ENCODE measurements at places on chromosomes 2 and 18.

DNA sequence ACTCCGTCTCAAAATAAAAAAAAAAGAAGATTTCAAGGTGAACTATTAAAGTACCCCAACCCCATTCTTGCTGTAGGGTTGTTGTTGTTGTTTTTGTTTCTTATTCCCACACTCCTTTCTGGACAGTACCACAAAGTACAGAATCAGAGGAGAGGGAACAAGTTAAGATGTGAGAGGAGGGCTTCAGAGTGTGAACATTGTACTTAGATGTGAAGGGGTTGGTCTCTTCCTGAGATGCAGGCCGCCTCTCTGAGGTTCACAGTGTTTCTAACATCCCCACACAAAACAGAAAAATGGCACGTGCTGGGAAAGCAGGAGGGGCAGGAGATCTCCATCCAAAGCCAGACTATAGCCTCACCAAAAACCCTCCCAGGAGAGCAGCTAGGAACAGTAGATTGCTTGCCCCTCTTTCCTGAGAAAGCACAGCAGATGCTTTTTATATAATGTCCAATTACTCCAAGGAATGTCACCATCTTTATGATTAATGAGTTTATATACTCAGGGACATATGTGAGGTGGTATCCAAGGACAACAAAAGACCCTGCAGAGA is 22.6 kb downstream of the ADD2 start:
- DNase-seq, result no peak

DNA sequence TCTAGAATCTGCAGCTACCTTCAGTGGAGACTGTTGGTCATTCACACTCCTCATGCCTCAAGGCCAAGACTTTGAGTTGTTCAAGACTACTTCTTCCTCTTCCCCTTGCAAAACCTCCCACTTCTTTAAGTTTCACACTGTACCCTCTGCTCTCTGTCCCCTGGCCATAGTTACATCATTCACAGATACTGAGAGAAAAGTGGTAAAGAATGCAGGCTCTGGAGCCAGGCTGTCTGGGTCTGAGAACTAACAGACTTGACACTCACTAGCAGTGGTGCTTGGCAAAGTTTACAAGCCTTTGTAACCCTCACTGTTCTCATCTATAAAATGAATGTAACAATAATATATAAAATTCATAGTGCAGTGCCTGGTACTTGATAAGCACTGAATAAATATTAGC is 61.8 kb downstream of the CDH20 start:
- no peak for DNase-seq

GRCh38 chr18:13247506-13247905 is 28.9 kb downstream of the LDLRAD4 start:
- no peak for DNase-seq

- no peak for DNase-seq
Measured at GRCh38 chr18:64659196-64659595, 510.3 kb upstream of the LINC00305 start.

- DNase-seq, result no peak
Measured at GRCh38 chr2:9287400-9288045, 80.9 kb downstream of the ASAP2 start.

DNA sequence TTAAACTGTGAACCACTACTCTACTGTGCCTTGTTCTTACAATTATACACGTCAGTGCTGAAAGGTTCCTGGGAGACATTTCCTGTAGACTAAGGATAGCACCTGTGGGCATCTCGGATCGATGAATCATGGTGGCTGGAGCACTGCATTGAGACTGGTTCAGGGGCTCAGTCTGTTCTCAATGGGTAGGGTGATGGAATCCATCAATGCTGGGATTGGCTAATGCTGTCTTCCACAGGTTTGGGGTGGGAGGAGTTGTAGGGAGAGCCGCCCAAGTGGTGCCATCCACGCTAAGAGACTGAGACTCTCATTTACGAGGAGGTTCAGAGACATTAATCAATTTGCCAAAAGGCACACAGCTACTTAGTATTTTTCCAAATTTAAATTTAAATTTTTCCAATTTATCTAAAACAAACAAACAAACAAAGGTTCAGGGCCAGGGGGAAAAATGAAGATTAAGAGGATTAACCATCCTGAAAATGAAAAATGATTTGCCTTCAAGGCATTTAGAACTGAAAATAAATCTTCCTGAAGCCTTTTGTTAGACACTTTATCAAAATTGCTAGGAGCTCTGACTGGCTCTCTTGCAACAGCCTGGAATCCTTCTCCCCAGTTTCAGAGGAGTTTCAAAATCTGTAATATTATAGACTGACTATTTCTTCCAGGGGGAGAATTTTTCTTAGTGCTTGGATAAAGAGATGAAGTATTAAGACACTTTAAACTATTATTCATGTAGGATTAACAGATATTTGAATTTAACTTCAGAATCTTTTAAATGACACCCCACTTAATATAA is 359.2 kb downstream of the TGIF1 start:
- no peak for DNase-seq

DNA sequence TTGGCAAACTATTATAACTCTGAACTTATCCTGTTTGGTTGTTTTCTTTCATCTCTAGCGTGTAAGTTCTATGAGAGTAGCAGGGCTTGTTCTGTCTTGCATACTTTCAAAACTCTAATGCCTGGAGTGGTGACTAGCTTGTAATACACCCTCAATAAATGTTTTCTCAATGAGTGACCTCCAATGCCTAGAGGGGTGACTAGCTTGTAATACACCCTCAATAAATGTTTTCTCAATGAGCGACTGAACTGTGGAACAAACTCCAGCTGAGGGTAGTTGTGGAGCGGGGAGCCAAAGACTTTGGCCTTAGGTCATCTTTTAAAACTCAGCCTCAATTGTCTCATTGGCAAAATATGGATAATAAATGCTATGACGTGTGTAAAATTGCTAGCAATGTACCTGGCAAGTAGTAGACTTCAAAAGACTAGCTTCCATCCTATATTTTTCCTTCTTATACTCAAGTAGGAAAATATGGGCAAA is 1.8 kb downstream of the GPD2 start:
- DNase-seq, result no peak

GRCh38 chr2:131966256-131966655 is 195.5 kb downstream of the ANKRD30BL start:
- no peak for DNase-seq

- DNase-seq, result no peak
Measured at GRCh38 chr2:112181571-112182290, 43.5 kb downstream of the FBLN7 start.

DNA sequence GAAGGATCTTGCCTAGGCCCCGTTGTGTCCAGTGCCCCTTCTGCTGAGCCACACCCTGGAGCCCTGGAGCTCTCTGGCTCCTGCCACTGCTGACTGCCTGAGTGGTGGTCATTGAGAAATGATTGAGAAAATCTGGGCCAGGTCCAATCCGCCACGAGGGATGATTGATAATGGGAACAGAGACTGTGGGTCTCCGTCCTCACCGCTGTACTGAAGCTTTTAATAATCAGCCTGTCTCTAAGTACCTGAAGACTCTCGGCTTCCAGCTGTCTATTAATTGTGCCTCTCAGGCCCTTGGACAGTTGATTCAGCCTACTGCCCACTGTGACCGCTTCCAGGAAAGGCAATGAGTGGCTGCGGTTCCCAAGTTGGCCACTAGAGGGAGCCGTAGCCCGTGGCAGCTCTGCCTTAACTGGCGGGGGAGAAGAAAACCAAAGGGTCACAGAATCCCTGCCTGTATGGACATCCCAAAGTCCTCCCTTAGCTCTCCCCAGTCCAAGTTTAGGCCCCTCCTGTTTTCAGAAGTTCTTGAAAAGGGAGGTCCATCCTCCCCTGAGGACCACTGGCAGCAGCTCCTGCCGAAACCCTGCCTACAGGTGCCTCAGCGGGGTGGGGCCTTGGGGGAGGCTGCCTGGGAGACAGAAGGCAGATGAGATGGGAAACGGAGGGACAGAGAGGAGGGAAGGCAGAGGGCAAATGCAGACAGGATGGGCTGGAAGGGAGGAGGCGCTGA is 213.6 kb downstream of the TNS1 start:
- DNase-seq, result peak; percentile 98

GRCh38 chr2:72278046-72278445 is 130.4 kb upstream of the CYP26B1 start:
- no peak for DNase-seq

DNA sequence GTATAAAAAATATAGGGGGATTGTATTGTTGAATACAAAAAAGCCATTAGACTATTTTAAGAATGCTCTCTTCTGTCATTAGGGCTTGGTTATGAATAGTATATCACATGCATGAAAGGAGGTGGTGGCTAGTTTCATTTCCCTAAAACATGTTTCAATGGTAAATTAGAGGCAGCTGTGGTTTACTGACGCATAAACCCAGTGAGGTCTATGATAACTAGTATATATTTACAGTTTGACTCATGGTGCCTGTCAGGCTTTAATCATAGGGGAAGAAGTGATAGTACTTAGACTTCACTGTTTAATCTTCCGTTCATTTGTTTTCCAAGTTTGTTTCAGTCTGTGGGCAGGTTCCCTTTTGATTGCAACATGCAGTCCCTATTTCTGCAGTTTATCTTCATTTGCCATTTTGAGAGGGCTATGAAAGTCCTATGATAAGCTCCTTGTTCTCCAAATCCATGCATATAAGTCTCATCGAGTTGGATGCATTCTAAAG is 55.1 kb upstream of the MAP4K3 start:
- DNase-seq, result no peak

GRCh38 chr2:157302492-157303099 is 23.0 kb downstream of the ERMN start:
- peak; percentile 10 for DNase-seq

GRCh38 chr2:224729435-224729834 is 13.3 kb upstream of the CCDC195 start:
- DNase-seq, result no peak

GRCh38 chr2:173843526-173843925 is 121.6 kb downstream of the SP3 start:
- no peak for DNase-seq

DNA sequence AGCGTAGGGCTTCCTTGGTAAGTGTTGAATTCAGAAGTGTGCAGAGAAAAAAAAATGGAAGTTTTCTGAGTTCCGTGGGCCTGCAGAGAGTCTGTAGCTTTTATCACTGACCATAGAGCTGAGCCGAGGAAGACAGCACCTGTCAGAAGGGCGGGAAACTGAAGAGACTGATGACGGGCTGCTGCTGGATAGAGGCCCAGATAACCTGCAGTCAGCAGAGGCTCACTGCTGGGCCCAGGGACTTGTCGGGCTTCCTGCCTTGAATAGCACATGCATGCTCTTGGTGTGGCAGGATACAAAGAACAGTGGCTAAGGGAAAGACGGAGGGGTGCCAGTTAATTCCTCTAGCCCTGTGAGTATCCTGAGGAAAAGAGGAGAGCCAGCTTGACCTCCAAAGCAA is 166.4 kb downstream of the MGAT5 start:
- DNase-seq, result no peak
